GDM1 (cell line): ENCODE measurements at places on chromosomes 11 and 22.
A peak's percentile ranks its signal among the peaks of the same experiment; 100 is the strongest.

DNA sequence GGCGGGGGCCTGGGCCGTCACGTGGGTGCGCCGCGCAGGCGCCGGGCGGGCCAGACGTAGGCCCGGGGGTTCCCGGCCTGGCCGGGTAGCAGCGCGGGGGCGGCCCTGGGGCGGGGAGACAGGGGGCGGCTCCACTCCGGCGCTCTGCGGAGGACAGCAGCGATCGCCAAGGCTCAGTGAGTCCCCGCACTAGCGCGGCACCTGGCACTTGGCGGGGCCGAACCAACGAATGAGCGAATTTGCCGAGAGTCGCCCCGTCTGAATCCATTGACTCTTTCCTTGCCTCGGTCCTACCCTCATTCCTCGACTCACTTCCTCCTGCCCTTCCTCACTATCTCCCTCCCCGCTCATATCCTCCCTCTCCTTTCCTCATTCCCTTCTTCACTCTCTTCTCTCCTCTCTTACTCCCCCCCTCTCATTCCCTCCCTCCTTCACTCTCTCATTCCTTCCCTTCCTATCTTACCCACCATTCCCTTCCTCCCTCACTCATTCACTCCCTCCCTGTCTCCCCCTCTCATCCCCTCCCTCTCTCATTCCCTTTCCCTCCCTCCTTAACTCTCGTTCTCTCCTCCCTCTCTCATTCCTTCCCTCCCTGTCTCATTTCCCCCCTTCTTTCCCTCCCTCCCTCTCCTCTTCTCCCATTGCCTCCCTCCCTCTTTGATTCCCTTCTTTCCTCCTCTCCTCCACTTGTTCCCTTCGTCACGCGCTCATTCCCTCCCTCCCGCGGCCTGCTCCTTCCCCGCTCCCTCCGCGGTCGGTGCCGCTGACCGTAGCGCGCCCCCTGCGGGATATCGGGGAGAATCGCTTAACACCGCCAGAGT, 476 bp upstream of the KLHL22 start:
- peak; percentile 90 for DNase-seq

- DNase-seq: no peak
Measured at GRCh38 chr11:9802291-9802861, 138.5 kb downstream of the SWAP70 start.

- DNase-seq: no peak
Measured at GRCh38 chr11:112526699-112527416, 266.2 kb upstream of the PLET1 start.

DNA sequence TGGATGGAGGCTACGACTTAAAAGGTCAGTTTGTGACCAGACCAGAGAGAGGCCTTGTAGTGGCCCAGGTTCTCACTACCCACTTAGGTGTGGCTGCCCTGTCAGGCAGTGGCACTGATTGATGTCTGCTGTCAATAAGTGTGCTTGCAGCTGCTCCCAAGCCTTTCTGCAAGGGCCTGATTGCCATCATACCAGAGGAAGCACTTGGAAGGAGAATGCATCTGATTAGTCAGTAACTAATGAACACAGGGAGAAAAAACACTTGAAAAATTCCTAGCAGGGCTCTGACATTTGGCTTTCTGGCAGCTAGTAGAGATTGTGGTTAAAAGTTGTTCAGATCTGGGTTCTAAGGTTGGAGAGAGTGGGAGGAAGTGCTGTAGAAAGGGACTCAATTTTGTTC, 107.5 kb downstream of the NAV2 start:
- no peak for DNase-seq

- no peak for DNase-seq
Measured at GRCh38 chr11:18526130-18526520, 617 bp downstream of the TSG101 start.

GRCh38 chr22:48175721-48176120, 1413.3 kb downstream of the TBC1D22A start:
- no peak for DNase-seq

DNA sequence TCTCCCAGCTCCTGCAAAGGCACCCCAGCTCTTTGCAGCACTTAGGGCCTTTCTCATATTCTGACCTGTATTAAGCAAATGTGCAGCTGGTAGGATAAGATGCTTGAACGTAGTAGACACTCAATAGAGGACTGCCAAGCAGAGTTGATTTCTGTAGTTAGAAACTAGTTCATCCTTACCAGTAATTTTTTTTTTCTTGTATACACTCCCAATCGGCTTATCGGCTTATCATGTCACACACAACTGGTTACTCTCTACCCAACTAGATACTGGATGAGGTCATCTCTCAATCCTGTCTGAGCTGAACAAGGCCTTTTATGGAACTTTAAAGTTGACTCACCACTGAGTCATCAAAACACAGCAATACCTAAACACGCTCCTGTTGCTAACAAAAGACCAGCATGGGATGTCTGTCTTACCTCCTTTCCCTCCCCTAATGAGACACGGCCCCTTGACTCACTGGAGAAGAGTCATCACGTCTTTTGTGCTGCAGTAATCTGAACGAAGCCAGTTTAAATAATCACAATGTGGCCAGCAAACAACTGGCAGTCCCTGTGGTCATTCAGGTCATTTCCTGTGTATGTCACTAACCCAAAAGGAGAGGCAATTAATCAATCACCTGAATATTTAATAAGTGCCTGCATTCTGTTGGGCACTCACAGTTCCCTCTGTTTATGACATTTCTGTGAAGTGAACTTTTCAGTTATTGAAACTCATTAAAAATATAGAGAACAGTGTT, 7.5 kb upstream of the WEE1 start:
- DNase-seq: peak; percentile 20

DNA sequence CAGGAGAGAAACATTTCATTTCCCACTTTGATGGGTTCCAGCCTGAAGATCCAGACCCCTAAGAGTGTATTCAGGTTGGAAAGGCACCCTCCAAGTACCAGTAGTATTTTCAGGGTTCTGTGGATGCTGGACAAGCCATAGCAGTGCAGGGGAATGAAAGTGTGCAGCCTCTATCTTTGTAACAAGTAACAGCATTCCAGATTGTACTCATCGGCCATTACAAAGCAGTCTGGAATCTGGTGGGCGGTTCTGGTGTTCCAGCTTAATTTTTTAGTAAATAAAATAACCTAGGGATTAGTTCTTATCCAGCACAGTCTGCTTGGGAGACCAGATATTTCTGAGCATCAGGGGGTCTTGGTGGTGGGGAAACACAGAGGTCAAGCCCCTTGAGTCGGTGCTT, 22.6 kb downstream of the APLNR start:
- no peak for DNase-seq

- no peak for DNase-seq
Measured at GRCh38 chr22:20865331-20865730, 6.5 kb downstream of the SNAP29 start.

- no peak for DNase-seq
Measured at GRCh38 chr11:102573851-102574250, 43.3 kb upstream of the MMP7 start.

- no peak for DNase-seq
Measured at GRCh38 chr22:31019191-31019930, 50.3 kb downstream of the TUG1 start.

- no peak for DNase-seq
Measured at GRCh38 chr11:97937501-97937900, 1083.2 kb upstream of the CNTN5 start.

GRCh38 chr11:134821422-134821821, 409.4 kb upstream of the B3GAT1 start:
- DNase-seq: no peak

- no peak for DNase-seq
Measured at GRCh38 chr22:40407831-40408717, 37.7 kb downstream of the SGSM3 start.

DNA sequence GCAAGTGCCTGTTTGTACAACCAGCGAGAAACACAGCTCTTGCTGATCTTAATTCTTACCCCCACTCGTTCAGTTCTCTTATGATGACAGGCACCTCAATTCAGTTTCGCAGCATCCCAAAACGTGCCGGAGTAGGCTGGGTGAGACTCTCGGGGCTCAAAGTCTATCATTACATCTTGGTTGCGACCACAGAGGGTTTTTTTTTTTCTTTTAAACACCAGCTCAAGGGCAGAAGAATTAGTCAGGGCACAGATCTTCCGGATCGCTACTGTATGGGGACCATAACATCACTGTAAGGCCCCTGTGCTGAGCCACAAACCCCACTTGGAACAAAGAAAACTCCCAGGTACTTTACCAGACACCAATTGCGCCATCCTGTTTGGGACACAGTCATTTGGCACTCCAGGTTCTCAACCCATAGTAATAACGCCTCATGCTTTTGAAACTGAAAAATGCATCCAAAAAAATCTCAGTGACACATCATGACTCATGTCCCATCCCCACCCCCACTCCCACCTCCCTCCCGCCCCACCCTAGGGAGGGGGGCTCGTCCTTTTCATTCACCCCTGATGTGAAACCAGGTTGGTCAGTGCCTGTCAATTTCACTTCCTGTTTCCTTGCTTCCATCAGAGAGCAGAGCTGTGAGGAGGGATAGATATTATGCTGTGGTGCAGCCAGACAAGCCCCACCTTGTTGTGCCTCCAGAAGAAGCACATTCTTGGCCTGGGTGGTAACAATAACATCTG, 41.0 kb upstream of the CD5 start:
- no peak for DNase-seq

DNA sequence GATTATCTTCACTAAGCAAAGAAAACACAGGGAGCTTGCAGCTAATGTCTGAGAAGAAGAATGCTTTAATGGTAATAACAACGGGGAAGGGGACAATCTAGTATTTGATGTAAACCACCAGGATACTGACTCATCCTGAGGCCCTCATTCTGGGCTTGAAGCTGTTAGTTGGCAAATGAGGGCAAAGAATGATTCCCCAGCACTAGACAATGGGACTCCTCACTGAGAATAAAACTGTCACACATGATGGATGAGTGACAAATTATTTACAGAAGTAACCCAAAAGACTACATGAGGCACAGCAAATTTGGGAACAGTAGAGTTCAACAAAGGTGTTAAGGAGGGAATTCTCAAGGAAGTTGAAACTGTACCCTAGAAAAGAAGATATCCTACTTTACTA, 76.3 kb downstream of the FAM168A start:
- peak; percentile 3 for DNase-seq

GRCh38 chr11:69253028-69253427, 40.9 kb upstream of the MYEOV start:
- no peak for DNase-seq

- DNase-seq: no peak
Measured at GRCh38 chr11:125433454-125434121, 62.5 kb downstream of the FEZ1 start.

GRCh38 chr11:45805305-45806071, 539 bp downstream of the SLC35C1 start:
- DNase-seq: no peak
